Hematopoietic multipotent progenitor cell (in vitro differentiated cells): ENCODE measurements at places on chromosomes 16 and 17. TPM values are rescaled to one million over a fixed set of nuclear protein-coding genes. Genes with fewer than 3 reads are reported as not detected.

GRCh38 chr16:6193718-6194117 is 1096.1 kb upstream of the EEF2KMT start:
- no peak for DNase-seq

DNA sequence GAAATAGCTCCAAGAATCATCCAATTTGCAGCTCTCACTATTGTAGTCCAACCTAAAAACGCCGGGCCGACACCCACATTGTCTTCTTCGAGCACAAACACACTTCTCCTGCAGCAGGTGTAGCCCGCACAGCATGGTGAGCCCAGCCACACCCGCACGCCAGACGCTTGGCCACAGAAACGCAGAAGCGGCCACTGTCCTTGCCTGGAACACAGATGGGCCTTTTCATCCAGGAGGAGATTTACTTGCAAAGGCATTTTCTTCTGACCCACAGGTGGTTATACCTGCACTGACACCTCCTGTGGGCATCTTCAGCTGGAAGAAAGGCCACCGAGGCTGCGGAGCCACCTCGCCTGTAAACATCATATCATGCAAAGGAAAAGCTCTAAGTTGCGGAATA is 98.4 kb downstream of the ADCY9 start:
- no peak for DNase-seq

DNA sequence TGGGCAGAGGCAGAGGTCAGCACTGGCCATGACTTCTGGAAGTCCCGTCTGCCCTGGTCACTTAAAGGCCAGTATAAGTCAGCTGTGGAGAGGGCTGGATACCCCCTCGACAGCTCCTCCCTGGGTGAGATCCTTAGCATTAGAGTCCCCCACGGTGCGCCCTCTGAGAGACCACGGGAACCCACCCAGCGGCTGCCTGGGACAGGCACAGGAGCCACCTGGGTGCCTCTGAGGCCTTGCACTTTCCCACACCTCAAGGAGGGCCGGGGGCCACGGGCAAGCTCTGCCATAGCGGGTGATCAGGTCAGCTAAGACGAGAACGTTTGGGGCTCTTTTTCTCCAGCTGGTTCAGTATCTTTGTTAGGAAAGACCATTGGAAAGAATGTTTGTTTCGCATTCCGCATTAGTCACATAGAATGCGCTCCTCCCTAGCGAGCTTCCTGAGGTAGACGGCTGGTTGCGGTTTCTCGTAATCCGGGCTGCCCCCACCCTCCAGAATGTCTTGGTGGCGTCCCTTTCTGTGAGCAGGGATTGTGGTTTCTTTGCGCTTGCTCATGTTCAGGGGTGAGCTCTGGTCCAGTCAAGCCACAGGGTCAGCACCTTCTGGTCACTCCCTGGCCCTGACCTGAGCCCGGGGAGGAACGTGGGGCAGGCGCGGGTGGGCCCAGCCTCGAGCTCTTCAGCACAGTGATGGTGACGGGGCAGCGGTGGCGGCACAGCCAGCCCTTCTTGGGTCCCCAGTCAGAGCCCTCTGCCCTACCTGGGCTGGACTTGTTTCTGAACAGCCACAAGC is 25.2 kb downstream of the NME3 start:
- no peak for DNase-seq

DNA sequence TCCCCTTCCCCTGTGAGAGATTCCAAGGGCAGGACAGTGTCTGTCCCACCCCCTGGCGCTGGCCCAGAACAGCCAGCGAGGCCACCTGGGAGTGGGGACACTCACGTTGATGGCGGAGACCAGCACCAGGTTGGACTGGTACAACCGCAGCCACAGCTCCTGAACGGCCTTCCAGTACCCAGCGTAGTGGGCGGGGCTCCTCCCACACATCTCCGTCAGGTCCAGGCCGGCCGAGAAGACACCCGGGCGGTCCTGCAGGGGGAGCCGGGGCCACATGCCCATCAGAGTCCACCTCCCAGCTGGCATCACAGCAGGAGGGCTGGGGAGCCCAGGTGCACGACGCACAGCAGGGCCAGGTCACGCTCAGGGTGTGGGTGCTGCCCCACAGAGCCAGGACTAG is 7.1 kb downstream of the ECI1 start:
- no peak for DNase-seq

DNA sequence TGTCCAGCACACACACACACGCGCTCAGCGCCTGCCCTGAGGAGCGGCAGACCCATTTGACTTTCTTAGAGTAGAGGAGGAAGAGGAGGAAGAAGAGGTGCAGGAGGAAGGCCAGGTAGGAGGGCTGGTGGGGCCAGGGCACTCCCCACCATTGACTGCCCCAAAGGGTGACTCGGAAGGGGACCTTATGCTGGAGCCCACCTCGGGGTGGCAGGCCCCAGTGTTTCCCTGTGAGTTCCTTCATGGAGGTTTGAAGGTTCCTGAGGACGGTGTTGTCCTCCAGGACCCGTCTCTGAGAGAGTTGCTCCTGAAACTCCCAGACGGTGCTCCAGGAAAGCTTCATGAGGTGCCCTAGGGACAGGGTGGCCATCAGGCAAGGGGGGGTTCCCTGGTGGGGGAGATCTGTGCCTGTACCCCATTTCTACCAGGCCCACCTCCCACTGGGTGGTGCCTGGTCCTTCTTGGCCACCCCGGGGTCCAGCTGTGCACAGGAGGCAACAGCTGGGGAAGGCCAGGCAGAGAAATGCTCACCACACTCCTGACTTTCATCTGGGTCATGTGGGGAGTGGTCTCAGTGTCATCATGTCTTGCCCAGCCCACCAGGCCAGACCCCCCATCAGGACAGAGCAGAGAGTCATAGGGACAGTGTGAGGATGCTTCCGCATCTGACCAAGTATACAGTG is 89.5 kb downstream of the TNFRSF13B start:
- DNase-seq = no peak

DNA sequence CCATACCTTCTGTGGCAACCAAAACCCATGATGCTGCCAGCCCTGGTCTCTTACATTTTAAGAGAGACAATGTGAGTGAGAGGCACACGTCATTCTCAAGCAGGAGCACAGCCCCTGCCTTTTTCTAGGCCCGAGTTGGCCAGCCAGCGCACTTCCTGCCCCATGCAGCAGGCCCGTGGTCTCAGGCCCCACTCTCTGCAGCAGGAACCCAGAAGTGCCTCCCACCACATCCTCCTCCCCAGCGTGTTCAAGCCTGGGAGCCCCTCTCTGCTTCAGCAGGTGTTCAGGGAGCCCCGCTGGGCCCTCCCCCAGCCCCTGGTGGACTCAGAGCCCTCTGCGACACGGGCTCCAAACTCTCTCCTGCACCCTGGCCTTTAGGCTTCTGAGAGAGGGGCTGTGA is 30.5 kb downstream of the ITGAE start:
- DNase-seq = peak; percentile 77

GRCh38 chr16:50744881-50745280 is 3.0 kb downstream of the CYLD start:
- DNase-seq = no peak

DNA sequence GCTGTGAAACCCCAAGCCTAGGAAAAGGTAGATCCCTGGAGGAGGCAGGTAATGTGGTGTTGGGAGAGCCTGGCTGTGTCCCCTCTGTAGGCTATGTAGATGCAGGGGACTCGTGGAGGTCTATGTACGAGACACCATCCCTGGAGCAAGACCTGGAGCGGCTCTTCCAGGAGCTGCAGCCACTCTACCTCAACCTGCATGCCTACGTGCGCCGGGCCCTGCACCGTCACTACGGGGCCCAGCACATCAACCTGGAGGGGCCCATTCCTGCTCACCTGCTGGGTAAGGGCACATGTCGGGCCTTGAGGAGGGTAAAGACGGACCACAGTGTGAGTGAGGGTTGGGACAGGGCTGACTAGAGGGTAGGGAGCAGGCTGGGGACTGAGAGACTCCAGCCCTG is 12.0 kb downstream of the ACE start:
- DNase-seq = no peak

DNA sequence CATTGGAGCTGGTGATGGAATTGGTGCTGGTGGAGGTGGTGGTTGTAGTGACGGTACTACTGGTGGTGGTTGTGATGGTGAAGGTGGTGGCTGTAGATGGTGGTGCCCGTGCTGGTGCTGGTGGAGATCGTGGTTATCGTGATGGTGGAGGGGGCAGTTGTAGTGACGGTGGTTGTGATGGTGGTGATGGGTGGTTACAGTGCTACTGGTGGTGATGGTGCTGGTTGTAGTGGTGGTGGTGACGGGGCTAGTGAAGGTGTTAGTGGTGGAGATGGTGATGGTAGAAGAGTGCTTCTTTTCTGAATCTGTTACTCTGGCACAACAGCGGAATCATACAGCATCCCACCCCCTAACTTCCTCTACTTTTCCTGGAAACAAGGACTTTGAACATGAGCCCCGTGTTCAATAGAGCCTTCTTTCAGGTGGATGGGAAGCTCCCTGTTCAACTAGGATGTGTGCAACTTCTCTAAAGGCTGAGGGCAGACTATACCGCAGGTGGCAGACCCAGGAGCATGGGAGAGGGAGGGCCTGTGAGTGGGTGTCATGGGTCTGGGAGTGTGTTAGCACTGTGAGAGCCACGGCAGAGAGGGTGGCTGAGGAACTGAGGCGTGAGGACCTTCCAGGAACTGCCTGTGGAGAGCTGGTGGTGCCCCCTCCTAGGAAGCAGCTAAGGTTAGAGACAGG is 8.2 kb downstream of the TBX21 start:
- DNase-seq = no peak

The NTN1 gene
- 1.1 TPM for total RNA-seq

The C16orf92 gene
- not detected for total RNA-seq

The SGF29 gene
- total RNA-seq = 36.1 TPM
